Left renal pelvis (tissue), 4 donors: ENCODE measurements at places on chromosomes 5 and 9. TPM values are rescaled to one million over a fixed set of nuclear protein-coding genes. Genes with fewer than 3 reads are reported as not detected.

NRG2 gene
- polyA plus RNA-seq: 2.0 TPM

PHF2 gene
- 36.8 TPM for polyA plus RNA-seq

IFNA21 gene
- not detected for polyA plus RNA-seq

SPINK5 gene
- polyA plus RNA-seq: 0.21 TPM

DCAF12 gene
- 66.2 TPM for polyA plus RNA-seq

DNA sequence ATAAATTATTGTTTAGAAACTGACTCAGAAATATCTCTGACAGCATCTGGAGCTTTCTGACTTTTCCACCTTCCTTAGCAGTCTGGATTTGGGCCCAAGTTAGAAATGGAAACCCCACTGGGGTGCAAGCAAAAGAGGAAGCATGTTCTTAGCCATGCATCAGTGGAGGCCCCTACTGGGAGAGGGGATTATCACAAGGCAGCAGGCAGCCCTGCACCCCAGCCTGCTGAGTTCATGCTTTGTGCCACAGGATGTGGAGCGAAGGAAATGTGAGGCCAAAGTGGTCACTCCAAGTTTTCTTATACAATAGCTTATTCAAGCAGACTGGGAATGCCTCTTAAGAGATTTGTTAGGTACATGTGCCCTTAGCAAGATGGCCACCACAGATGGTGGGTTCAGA is 146.5 kb upstream of the TLX3 start:
- DNase-seq: no peak

GRCh38 chr5:73938280-73938937 is 312.4 kb downstream of the ARHGEF28 start:
- no peak for DNase-seq

GRCh38 chr9:133821601-133822429 is 83.7 kb upstream of the SARDH start:
- no peak for DNase-seq

DNA sequence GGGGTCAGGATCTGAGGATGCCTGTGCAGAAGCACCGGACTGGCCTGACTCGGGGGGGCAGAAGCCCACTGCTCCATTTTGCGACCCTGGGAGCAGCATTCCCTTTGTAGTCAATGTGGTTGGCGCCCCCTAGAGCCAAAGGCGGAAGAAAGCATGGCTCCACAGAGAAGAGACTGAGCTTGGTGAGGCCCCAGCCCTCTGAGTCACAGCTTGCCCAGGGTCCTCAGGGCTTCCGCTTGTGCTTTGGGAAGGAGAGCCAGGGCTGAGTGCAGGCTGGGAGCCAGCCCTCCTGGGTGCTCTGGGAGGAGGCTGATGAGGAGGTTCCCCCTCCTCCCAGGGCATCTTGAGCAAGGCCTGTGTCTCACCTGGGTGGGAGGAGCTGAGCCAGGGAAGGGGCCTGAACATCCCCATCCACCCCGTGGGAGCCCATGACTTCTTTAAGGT is 5.5 kb upstream of the AQP3 start:
- DNase-seq: no peak

GRCh38 chr5:14114615-14115251 is 28.4 kb upstream of the TRIO start:
- no peak for DNase-seq

- DNase-seq: no peak
Observed at GRCh38 chr5:76724871-76725270, 8.9 kb downstream of the F2R start.

DNA sequence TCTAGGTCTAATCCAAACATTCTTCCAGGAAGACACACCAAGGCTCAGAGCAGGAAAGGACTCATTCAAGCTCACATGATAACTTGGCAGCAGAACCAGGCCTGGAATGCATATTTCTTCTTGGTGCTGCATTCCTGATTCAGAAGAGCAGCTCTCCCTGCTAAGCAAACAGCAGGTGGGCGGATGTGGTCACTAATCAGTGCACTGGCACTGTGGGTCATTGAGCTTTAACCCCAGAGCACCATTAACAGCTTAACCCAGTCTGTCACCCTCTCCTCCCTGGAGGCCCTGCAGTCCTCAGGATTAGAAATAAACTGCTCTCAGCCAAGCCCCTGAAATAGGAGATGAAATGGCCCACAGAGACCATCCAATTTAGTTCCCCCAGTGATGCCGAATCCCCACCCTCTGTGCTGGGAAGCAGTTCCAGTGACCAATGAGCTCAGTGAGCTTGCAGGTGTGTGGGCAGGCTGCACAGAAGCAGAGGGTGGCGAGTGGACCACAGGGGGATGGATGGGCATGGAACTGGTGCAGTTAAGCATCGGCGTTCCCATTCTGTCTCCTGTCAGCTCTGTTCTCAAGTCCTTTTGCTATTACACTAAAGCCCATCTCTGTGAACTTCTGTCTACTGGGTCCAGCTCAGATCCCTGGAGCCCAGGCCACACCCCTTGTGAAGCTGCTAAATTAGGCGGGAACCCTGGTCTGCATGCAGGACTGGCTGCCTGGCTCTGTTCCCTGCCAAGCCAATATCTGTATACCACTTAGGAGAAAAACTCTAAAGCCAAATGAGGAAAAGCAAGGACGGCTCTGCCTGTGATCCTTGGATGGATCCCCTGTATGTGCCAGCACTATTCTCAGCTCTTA is 16.6 kb upstream of the MEGF9 start:
- no peak for DNase-seq

DNA sequence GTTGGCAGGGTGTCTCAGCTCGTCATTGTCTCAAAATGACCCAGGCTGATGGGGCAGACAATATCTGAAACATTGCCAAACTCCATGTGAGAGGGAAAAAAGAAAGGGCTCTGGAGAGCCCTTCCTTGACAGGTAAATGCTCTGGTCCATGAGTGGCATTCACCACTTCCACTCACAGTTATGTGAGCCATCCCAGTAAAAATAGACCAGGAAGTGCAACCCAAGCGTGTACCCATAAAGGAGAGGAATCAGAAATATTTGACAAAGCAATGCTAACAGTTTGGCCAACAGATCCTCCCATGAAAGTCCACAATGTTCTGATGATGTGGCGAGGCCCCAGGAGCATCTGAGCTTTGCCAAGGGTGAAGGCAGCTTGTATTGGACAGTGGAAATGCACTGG is 49.4 kb downstream of the ASTN2 start:
- no peak for DNase-seq

DNA sequence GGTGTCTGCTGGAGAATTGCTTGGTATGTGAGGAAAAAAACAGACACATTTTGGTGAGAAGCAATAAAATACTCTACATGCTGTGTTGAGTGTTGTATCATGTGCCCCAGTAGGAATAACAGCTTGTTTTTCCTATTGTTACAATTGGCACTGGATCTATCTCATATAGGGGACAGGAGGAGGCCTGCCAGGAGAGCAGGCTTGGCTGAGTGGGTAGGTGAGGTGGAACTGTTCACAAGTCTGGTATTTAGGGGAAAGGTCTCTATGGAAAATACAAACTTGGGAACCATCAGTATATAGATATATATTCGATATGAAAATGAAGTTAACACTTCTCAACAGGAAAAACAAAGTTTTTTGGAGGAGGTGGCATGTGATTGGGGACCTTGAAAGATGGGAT is 9.5 kb upstream of the SH3TC2 start:
- DNase-seq: no peak

- no peak for DNase-seq
Observed at GRCh38 chr5:102801371-102801770, 46.3 kb downstream of the PAM start.

DNA sequence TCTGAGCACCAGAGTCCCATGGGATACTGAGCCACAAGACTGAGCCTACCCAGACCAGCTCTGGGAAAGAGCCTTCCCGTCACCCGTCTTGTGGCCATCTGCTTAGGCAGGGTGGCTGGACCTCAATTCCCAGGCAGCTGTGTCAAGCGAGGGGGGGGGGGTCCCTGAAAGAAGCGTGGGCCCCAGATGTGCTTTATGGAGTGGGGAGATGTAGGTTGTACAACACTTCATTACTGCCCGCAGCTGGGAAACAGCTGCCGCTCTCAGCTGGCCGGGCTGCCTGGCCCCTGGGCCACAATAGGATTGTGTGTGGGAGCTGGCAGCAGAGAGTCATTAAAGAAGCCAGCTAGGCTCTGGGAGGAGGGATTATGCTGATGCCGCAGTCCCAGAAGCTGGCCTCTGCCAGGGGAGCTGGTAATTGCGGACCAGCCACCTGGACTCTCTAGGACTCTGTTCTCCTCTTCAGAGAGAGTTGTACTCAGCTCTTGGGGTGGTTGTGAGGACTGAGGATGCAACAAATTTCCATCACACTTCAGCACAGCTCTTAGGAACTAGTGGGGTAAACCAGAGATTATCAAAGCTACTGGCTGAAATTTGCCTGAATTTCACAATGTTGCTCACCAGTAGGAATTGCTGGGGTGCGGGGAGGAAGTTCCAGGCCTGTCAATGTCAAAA is 145.4 kb downstream of the GADD45G start:
- DNase-seq: peak; percentile 57

GRCh38 chr5:154366353-154366752 is 79.4 kb upstream of the SAP30L start:
- no peak for DNase-seq

GRCh38 chr5:7261049-7261448 is 134.9 kb upstream of the ADCY2 start:
- peak; percentile 12 for DNase-seq

DNA sequence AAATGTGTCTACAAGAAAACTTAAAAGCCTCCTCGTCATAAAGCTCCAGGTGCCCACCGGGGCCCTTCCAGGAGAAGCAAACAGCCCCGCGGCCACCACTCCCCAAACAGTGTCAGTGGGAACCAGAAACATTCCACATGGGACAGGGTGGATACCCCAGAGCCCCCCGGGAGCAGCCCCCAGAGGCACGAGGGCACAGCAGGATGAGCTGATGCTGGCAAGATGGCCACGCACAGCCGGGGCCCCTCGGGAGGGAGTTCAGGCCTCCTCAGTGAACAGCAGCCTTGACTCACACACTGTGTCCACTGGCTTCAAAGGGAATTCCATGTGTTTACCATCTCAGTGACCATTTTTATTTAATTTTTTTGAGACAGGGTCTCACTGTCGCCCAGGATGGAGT is 10.5 kb downstream of the EXD3 start:
- no peak for DNase-seq
